ENCODE measurements at places on chromosomes 1 and 21. TPM values are rescaled to one million over a fixed set of nuclear protein-coding genes. Genes with fewer than 3 reads are reported as not detected.
A peak's percentile ranks its signal among the peaks of the same experiment; 100 is the strongest.

DNA sequence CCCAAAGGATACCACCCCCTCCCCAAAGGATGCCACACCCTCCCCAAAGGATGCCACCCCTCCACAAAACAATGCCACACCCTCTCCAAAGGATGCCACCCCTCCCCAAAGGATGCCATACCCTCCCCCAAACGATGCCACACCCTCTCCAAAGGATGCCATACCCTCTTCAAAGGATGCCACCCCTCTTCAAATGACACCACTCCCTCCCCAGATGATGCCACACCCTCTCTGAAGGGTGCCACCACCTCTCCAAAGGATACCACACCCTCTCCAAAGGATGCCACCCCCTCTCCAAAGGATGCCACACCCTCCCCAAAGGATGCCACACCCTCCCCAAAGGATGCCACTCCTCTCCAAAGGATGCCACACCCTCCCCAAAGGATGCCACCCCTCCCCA is 21.6 kb upstream of the TRIM17 start:
- H3K4me3 ChIP-seq, result no peak overlapping the region
- no peaks in the 10 kb centered on the region for H3K27me3 ChIP-seq
- no peak overlapping the region for H3K27ac ChIP-seq
- DNase-seq, result no peak
- H3K4me1 ChIP-seq, result no peaks in the 10 kb centered on the region

- H3K4me3 ChIP-seq, result peak overlapping the region; percentile 6
- H3K27me3 ChIP-seq, result no peaks in the 10 kb centered on the region
- DNase-seq, result peak; percentile 49
- H3K36me3 ChIP-seq, result no peaks in the 10 kb centered on the region
These were observed 2.2 kb downstream of the PAQR6 start for GRCh38 chr1:156245451-156246232.

The RAB3B gene
- total RNA-seq, result 4.0 TPM

- no peaks in the 10 kb centered on the region for H3K4me1 ChIP-seq
- H3K36me3 ChIP-seq, result no peaks in the 10 kb centered on the region
- H3K27me3 ChIP-seq, result no peaks in the 10 kb centered on the region
- H3K27ac ChIP-seq, result no peak overlapping the region
These were observed 19.2 kb downstream of the MAB21L3 start for GRCh38 chr1:116130356-116130755.

DNA sequence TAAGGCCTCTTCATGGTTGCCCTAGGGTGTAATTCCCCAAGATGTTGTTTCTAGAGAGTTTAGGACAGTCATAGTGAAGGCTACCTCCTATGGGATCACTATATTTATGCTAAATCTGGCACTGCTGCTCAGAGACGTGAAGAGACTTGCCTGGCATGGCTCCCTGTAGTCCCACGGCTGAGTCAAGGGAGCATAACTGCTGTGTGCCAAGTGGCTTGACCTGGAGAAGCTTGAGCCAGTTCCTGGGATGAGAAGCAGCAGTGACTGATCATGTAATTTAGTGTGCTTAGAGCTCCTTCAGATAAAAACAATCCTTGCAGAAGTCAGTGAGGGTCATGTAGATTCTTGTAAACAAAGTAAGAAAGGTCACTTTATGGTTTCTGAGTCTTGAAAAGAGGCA is 68.9 kb upstream of the TSPAN2 start:
- H3K4me1 ChIP-seq, result peaks cover 11% of the 10 kb centered on the region
- H3K27me3 ChIP-seq, result no peaks in the 10 kb centered on the region
- no peak overlapping the region for H3K27ac ChIP-seq

- H3K27ac ChIP-seq, result peak overlapping the region; percentile 76
- no peaks in the 10 kb centered on the region for H3K27me3 ChIP-seq
- H3K4me1 ChIP-seq, result peaks cover 8% of the 10 kb centered on the region
- peak overlapping the region; percentile 76 for H3K4me3 ChIP-seq
These were observed 999 bp downstream of the THAP3 start for GRCh38 chr1:6625584-6626149.

The MYBPH gene
- 0.10 TPM for total RNA-seq

- H3K27ac ChIP-seq, result no peak overlapping the region
- no peak for DNase-seq
- no peak overlapping the region for H3K4me3 ChIP-seq
- H3K27me3 ChIP-seq, result no peaks in the 10 kb centered on the region
These were observed 3.3 kb upstream of the FAM110D start for GRCh38 chr1:26155370-26156284.

All from ovary (tissue), 10 donors.